ENCODE measurements at places on chromosomes 2 and 18.

- peak; percentile 92 for DNase-seq
Measured at GRCh38 chr2:239035361-239035814, 187.5 kb downstream of the TWIST2 start.

DNA sequence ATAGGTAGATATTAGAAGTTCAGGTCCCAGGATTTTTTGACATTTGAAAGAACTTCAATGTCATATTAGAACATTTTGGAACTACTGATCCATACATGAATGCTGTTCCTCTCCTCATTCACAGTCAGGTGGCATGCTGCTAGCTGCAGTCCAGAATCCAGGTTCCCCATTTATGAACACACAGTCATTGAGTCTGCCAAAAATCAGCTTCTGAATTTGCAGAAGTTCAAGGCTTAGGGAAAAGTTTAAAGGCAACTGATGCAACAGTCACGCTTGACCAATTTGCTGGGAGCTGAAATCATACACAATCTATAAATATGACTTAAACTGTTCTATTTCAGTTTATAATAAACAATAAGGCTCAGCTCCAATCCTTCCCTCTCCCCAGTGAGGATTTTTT is 17.3 kb upstream of the TTR start:
- no peak for DNase-seq

- DNase-seq: no peak
Measured at GRCh38 chr2:139055202-139055601, 275.0 kb upstream of the NXPH2 start.

DNA sequence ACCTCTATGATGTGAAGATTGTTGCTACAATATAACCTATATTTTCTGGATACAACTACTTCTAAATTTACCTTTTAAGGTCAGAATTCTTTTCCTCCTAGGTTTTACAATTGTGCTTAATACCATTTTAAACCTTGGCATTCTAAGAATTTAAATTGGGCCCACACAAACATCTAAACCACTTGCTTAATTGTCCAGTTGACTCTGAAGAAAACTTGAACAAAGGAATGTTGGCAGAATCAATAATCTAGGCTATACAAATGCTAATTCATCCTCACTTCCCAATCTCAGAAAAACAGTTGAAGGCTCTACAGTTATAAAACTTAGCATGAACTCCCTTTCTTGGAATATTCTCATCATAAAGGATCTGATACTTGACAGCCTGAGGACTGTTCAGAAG is 84.3 kb downstream of the RPRM start:
- DNase-seq: no peak

- no peak for DNase-seq
Measured at GRCh38 chr18:77478646-77479442, 229.2 kb downstream of the GALR1 start.

DNA sequence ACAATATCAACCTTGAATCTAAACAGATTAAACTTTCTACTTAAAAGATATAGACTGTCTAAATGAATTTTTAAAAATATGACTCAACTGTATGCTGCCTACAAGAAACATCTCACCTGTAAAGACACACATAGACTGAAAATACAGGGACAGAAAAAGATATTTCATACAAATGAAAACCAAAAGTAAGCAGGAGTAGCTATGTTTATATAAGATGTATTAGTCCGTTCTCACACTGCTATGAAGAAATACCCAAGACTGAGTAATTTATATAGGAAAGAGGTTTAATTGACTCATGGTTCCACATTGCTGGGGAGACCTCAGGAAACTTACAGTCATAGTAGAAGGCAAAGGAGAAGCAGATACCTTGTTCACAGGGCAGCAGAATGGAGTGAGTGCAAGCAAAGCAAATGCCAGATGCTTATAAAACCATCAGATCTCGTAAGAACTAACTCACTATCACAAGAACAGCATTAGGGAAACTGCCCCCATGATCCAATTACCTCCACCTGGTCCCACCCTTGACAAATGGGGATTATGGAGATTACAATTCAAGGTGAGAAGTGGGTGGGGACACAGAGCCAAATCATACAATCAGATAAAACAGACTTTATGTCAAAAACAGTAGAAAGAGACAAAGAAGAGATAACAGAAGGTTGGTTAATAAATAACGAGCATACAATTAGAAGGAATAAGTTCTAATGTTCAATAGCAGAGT is 214.4 kb upstream of the SLC39A10 start:
- DNase-seq: no peak

- DNase-seq: no peak
Measured at GRCh38 chr18:11884396-11885030, 23.6 kb downstream of the MPPE1 start.

DNA sequence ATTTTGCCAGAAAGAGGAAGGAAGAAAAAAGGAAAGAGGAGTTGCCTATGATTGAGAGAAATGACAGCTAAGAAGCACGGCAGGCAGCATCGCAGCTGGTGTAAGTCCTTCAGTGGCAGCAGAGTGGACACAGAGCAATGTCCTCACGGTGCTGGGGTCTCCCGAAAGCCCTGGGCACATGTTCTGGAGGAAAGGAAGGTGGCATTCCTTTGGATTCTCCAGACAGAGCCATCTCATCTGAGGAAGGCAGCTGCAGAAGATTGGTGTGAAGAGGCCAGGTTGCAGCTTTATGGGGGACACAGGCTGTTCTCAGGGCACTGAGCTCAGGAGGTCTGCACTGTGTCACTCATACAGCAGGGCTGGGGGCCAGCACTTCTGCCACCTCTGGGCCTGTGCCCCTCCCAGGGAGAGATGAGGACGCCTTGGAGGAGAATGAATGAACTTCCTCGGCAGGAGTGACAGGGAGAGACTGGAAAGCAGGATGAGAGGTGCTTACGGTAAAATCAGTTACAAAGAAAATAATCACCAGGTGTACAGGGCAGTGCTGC is 252.0 kb upstream of the MYT1L start:
- DNase-seq: no peak

GRCh38 chr2:127342101-127342500 is 45.7 kb downstream of the MAP3K2 start:
- peak; percentile 64 for DNase-seq
